Hypothalamus (tissue), 51 donors: ENCODE measurements at places on chromosomes 1 and 21.

GRCh38 chr1:67909776-67910175 is 76.5 kb upstream of the GNG12 start:
- DNase-seq: no peak

DNA sequence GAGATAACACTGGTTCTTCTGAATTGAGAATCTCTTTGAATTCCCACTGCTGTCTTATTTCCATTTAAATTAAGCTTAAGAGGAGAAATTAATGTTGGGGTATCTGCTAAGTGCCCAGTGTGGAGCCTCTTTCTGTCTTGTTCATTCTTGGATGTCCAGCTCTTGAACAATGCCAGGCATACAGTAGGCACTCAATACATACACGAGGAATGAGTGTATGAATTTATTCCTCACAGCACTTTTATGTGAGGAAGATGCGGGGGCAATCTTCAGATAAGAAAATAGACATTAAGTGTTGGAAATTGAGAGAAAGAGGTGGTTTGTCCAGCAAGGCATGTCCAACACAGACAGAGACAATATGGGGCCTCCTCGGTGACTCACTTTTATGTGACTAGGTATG is 11.8 kb upstream of the ATF3 start:
- DNase-seq: no peak

DNA sequence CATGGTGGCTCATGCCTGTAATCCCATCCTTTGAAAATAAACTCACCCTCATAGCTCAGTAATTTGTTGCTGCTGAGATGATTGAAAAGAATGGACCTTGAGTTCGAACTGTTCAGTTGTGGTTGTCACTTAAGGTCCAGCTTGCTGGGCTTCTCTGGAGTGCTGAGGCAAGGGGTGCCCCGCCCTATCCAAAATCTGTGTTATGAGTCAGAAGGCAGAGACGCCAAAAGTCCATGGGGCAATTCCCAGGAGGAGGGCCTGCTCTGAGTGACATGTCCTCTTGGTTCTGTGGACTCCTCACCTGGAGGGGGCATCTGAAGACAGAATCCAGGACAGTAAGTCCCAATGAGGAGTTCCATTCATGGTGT is 64.8 kb downstream of the MYOM3 start:
- no peak for DNase-seq

DNA sequence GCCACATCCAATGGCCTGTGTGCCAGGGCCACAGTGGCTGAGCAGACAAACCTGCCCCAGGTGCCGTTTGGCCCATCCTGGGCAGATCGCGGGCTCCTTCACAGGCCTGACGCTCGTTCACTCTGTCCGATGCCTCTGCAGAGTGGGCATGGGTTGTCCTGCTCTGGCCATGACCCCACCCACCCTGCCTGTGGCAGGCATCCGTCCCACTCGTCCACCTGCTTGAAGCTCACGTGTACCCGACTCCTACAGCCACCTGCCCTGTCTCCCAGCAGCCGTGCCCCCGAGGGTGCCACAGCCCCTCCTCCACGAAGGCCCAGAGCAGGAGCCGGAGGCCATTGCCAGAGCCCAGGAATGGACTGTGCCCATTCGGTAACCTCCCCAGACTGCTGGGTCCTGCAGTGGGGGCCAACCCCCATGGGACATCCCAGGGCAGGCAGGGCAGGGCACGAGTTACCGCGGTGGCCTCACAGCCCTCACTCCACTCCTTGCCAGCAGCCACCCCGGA is 41.9 kb downstream of the TRIM11 start:
- DNase-seq: no peak

GRCh38 chr1:103333141-103333540 is 192.4 kb upstream of the RNPC3 start:
- DNase-seq: no peak

DNA sequence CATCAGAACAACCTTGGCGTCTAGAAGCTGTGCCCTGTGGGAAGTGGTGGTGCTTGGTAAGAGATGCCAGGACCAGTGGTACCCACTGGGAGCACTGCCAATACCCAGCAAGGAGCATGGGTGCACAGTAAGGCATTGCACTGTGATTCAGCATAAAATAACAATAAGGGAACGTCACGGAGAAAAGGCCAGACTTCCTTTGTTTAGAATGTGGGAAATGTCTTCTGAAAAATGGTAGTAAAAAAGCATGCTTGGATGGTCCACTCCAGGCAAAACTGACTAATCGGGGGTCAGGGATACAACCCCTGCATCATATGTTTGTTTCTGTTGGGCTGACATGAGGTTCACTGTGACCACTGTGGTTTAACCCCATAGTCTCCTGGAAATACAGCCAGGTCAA is 14.7 kb downstream of the METTL18 start:
- DNase-seq: no peak

DNA sequence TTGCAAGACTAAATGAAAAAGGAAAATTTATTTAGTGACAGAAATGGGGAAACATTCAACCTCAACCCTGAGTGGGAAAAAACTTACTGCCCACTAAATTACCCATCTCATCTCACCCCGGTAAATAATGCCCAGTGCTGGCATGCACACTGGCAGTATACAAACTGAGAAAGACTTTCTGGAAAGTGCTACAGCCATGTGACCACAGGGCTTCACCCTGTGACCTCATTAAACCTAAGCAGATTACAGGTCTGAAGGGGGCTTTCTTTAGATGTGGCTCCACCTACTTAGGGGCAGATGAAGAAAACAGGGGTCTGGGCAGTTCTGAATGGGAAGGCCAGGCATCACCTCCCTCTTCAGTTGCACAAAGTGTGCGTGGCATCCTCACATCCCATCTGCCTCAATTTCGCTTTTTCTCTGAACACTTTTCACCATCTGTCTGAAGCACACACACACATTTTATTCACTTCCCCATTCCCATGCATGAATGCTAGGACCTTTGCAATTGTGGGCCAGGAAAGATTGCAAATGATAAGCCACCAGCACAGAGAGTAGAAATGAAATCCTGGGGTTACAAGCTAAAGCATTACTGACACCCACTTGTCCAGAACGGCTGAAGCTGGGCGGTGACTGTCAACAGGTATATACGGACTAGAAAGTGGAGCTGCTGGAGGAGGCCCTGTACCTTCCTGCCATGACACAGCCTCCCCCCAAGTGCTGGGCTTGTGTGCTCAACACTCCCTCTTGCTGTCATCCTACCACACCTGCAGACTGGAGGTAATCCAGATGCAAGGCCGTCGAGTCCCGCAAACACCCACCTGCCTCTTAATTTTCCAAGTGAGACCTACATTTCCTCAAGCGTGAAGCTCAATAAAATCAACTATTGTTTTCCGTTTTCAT is 2.7 kb downstream of the NADK start:
- no peak for DNase-seq

- DNase-seq: no peak
Observed at GRCh38 chr1:212621949-212622305, 13.4 kb downstream of the ATF3 start.

- no peak for DNase-seq
Observed at GRCh38 chr1:211345719-211346118, 19.1 kb downstream of the TRAF5 start.

DNA sequence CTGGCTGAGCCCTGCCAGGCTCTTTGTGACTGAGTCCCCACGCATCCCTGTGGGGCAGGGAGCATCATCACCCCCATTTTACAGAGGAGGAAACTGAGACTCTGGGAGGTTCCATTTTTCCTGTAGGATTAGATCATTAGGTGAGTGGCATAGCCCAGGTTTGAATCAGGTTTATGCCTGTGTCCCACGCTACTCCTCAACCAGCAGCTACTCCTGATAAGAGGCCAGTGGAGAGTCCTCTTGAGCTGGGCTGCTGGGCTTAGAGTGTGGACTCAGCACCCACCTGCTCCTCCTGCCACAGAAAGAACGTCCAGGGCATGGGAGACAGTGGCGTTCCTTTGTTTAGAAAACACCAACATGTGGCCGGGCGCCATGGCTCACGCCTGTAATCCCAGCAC is 30.7 kb downstream of the TNFRSF1B start:
- DNase-seq: no peak

DNA sequence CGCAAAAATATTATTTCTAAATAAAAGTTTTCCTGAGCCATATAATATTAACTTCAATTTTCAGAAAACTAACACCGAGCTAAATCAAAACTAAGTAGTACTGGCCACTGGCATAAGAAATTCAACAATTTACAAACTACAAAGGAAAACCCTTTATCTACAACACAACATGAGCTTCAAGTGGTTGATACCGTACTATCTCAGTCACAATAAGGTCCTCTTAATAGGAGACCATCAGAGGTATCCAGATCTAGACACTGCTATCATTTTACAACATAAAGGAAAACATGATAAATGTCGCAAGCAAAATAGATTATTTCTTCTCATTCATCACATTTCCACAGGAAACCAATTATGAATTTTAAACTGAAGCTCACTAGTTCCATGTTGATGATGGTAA is 39.5 kb downstream of the GATAD2B start:
- no peak for DNase-seq

GRCh38 chr1:211485480-211485857 is 6.5 kb downstream of the RD3 start:
- DNase-seq: no peak

GRCh38 chr1:232973652-232974611 is 23.5 kb downstream of the NTPCR start:
- no peak for DNase-seq

DNA sequence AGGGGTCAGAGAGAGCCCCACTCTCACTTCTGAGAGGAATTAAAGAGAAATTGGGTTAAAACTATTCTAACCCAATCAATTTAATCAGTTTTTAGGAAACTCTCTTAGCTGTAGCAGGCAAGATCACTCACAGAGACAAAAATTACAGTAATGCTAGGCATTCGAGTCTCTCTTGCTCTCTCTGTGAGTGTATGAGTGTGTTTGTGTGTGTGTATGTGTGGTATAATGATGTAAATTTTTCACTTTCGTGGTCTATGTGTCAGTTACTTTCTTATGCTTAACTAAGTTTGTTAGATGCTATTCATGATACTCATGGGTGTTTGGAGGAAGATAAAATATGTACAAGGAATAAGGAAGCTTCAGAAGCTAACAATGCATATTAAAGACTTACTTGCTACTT is 131.3 kb downstream of the FASLG start:
- no peak for DNase-seq

GRCh38 chr1:44682883-44683265 is 8.4 kb downstream of the ARMH1 start:
- no peak for DNase-seq

DNA sequence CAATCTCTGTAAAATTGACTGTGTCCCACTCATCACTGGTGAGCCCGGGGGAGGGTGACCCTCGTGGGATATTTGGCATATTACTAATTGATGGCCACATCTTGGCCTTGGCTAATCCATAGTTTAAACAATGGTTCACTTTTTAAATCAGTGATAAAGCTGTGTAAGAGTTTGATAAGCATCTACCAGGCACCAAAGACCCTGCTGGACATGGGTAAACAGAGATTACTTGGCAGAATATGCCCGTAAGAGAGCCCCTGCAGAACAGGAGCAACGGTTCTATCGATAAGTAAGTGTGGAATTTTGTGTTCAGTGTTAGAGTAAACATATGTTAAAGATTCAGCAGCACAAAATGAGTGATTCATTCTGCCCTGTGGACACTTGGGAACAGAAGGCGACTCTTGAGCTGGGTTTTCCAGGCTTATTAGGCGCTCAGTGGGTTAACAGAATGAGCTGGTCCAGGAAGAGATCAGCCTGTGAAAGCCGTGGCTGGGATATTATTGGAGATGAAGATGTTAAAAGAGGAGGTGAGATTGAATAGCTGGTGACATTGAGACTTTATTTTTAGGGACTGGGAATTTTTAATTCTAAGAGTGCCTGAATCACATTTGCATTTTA is 55.9 kb downstream of the CNST start:
- no peak for DNase-seq

- no peak for DNase-seq
Observed at GRCh38 chr1:184380468-184380867, 6.4 kb upstream of the C1orf21 start.

DNA sequence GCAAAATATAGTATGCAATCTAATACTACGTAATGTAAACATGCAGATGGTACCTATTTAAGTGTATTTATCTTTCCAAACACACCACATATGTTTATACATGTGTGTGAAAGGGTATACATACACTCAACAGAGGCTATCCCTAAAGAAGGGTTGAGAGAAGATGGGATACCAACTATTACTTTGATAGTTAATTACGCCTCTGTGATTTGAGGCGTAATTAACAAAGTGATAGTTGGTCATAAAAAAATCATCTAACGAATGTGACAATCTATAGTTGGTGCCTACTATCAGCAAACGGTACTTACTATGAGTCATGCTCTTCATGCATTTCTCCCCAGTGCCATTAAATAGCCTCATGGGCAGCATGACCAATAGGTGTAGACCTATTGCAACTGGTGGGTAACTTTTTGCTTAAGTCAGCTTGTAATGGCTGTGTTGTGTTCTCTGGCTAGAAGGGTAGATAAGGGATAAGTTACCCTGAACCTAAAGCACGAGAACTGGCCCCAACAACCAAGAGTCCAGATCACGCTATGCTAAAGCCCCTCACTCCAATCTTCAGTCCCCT is 15.3 kb downstream of the RCAN1 start:
- no peak for DNase-seq

DNA sequence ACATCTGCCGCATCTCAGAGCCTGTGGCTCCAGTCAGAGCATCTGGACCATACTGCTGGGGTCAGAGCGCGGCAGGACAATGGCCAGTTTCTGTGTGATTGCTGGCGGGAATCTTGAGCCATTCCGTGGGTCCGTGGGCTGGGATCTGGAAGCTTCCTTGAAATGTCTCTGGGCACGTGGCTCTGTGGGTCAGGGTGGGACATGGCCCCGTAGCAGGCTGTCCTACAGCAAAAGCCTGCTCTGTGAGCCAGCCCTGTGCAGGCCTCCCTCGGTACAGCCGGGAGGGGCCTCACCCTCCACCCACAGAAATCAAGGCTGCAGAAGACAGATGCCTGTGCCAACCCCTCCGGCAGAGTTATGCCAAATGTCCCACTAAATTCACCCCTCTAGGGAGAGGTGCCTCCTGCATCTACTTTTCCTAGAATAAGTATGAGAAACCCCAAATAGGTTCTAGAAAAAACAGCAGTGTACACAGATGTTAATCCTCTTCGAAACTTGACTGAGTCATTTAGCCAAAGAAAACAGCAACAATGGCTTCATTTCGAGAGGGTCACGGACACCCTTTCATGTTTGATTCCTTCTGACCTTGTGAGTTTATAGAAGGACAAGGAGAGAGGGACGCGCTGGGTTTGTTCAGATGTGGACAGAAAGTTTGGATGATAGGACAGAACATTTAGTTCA is 27.8 kb downstream of the COL18A1 start:
- no peak for DNase-seq
